ENCODE measurements at places on chromosomes 12 and 14.

DNA sequence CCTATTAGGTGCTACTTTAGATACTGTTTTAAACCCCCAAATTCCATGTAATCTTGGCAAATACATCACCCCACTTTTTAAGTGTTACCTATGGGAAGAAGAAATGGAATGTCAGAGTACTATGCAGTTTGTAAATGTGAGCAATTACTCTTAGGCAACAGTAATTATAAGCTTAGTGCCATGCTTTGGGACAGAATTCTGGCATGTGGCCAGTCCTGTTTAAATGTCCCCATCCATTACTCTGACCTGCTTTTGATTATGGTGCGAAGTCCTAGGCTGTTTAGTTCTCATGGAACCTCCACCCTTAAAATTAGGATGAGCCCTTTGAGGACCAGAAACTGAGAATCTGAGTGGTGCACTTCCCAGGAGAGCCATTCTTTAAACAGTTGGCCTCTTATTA is 321.4 kb upstream of the RGS6 start:
- no peak for DNase-seq

DNA sequence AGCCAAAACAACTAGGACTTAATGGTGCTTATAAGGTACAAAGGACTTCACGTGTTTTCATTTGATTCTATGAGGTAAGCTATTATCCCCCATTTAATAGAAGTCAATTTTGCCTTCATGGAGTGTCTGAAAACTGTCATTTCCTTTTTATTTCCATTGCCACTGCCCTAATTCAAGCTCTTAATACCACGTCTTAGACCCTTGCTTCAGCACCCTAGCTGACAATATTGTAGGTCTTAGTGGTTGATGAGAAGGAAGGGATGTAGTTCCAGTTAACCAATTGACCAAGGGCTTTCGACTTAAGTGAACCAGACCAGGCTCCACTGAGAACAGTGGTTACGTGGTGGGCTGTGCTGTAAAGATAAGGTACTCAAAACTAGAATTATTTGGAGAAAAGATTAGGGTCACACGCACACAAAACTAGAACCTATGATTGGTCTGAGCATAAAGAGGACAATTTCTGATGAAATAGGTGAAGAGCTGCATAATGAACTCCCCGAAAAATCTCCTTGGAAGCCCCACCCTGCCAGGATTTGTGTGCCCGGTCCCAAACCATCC is 9.6 kb upstream of the ASIC1 start:
- no peak for DNase-seq

- DNase-seq = no peak
Measured at GRCh38 chr12:31620311-31620710, 29.4 kb upstream of the DENND5B start.

GRCh38 chr12:49869816-49870500 is 27.1 kb upstream of the BCDIN3D start:
- DNase-seq = no peak

DNA sequence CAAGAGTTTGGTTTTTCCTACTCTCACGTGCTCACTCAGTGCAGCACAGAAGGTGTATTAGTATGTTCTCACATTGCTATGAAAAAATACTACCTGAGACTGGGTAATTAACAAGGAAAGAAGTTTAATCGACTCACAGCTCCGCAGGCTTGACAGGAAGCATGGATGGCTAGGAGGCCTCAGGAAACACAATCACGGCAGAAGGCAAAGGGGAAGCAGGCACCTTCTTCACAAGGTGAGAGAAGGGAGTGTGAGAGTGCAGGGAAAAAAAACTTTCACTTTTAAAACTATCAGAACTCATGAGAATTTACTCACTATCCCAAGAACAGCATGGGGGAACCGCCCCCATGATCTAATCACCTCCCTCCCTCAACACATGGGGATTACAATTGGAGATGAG is 185.8 kb upstream of the TMPO start:
- DNase-seq = no peak

GRCh38 chr14:101496776-101497683 is 64.3 kb upstream of the DIO3 start:
- DNase-seq = no peak

DNA sequence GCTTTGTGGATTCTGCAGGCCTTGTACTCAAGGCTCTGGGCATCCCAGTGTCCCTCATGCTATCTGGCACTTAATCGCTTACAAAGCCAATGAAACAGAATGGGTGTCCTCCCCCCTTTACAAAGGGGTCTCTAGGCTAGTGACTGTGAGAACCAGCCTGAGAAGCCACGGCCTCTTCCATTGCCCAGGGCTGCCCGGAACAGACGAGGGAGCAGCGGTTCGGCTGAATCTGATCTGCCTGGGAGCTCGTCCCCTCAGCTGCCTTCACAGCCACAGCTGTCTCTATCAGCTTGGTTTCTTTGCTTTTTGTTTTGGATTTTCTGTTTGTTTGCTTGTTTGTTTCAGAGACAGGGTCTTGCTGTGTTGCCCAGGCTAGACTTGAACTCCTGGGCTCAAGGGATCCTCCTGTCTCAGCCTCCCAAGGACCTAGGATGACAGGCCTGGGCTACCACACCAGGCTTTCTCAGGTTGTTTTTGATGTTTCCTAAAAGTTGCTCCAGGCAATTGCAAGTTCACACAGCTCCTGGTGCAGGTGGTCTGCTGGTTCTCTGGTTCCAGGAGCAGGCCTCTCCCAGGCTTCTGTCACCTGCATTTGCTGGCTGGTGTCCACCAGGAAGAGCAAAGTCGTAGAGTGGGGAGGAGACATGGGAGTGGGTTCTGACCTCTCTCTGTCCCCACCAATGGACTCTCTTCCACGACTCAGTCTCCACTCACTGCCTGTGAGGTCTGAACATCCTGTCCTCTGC is 10.9 kb upstream of the RIN3 start:
- no peak for DNase-seq

GRCh38 chr12:47750229-47750798 is 8.4 kb downstream of the RAPGEF3 start:
- DNase-seq = no peak

Measured in NT2/D1 (cell line).